Stimulated activated CD8-positive, alpha-beta memory T cell treated with anti-CD3 and anti-CD28 coated beads, Interleukin-7, amount 100 ng/mL, for 24 hours (primary cell): ENCODE measurements at places on chromosomes 1 and 21.

- no peak for DNase-seq
These were observed 43.0 kb downstream of the MATN1 start for GRCh38 chr1:30680429-30680828.

DNA sequence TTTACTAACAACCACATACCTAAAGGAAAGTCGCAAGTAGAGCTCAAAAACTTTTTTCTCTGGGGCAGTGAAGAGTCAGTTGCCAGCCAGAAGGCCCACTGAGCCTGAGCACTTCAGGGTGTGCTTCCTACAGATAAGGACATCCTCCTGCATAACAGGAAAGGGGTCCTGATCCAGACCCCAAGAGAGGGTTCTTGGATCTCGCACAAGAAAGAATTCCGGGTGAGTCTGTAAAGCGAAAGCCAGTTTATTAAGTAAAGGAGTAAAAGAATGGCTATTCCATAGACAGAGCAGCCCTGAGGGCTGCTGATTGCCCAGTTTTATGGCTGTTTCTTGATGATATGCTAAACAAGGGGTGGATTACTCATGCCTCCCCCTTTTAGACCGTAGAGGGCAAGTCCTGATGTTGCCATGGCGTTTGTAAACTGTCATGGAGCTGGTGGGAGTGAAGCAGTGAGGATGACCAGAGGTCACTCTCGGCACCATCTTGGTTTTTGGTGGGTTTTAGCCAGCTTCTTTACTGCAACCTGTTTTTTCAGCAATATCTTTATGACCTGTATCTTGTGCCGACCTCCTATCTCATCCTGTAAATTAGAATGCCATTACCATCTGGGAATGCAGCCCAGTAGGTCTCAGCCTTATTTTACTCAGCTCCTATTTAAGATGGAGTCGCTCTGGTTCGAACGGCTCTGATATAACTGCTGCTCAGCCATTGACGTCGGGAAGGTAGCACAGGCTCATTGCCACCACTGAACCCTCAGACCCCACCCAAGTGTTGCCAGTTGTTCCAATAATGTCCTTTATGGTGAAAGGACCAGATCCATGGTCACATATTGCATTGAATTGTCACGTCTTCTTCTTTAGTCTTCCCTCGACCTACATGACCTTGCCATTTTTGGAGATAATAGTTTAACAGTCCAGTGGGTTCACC lies 96.6 kb upstream of the ERRFI1 start:
- DNase-seq: no peak

GRCh38 chr1:207933205-207933800 lies 22.4 kb upstream of the CD34 start:
- DNase-seq: no peak

DNA sequence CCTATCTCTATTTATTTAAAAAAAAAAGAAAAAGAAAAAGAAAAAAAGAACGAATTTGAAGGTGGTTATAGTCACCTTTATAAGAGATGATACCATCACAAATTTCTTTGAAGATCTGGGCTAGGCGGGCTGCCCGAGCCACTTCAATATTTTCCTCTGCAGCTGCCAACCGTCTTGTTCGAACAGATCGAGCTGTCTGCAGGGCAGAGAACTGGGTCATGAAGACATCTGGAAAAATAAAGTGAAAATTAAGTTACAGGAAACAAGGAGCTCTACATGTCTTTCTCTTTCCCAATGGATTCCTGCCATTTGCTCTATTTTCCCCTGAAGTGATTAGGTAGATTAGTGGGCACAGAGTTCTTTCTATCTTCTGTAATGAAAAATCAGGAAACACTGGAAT lies 31.9 kb downstream of the RUSC1 start:
- no peak for DNase-seq

- DNase-seq: no peak
These were observed 43.4 kb downstream of the WDR64 start for GRCh38 chr1:241695246-241696171.

DNA sequence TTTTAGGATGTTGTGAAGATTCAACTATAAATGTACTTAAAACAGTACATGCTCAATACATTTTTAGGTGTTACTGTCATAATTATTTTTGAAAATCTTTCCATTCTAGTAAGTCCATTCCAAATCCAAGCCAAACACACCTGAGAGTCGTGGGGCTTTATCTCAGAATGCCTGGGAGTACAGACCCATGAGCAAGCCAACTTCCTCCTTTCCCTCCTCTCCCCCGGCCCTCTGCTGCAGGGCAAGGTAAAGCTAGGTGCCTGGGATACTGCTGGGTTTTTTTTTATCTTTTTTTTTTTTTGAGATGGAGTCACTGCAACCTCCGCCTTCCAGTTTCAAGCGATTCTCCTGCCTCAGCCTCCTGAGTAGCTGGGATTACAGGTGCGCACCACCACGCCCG lies 16.5 kb downstream of the TMEM51 start:
- no peak for DNase-seq

- no peak for DNase-seq
These were observed 59.6 kb downstream of the RPS6KC1 start for GRCh38 chr1:213110349-213111300.

DNA sequence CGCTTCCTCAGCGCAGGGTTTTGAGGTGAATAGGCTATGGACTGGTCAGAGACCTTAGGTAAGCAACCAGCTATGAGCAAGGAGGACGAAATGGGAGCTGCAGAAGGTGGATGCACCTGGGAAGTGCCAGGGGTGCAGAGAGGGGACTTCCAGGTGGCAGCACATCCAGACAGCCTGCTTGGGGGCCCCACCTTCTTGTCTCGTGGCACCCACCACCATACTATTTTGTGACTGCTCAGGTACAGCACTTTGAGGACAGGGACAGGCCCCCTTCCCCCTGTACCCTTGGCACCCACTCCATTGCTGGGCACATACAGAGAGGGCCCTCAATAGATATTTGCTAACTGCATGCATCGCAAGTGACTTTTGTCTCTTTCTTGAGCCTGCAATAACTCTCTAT lies 777 bp upstream of the KISS1 start:
- no peak for DNase-seq

DNA sequence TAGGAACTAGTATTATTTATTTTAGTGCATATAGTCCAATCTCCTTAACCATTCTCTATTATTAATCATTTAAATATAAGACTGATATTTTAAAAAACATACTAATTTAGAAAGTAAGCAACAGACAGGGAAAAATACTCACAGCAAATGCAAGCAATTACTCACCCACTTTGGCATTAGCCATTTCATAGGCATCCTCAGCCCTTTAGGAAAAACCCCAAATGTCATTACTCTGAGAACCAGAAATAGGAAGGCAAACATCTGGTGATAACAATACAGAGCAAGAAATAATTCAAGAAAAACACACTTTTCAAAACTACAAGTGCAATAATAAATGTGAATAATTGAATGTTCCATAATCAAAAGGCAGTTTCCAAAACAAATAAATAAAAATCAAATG lies 545.1 kb downstream of the PLPP3 start:
- no peak for DNase-seq

- no peak for DNase-seq
These were observed 2085.0 kb downstream of the NCAM2 start for GRCh38 chr21:23083242-23083641.

DNA sequence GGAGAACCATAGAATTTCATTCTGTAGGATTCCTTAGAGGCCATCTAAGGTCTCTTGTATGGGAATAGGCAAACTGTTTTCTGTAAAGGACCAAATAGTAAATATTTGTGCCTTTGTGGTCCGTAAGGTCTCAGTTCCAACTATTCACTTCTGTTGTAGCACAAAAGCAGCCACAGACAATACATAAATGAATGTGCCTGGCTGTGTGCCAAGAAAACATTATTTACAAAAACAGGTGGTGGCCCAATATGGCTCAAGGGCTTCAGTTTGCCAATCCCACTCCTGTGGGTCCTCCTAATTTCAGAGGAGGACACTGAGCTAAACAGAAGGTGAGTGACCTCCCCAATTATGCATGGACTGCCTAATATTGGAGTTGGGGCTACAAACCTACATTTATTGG lies 67.6 kb upstream of the EDEM3 start:
- no peak for DNase-seq

- DNase-seq: no peak
These were observed 61.3 kb downstream of the GRIK3 start for GRCh38 chr1:36973056-36973455.

- no peak for DNase-seq
These were observed 102.5 kb downstream of the GPR52 start for GRCh38 chr1:174550296-174550695.

DNA sequence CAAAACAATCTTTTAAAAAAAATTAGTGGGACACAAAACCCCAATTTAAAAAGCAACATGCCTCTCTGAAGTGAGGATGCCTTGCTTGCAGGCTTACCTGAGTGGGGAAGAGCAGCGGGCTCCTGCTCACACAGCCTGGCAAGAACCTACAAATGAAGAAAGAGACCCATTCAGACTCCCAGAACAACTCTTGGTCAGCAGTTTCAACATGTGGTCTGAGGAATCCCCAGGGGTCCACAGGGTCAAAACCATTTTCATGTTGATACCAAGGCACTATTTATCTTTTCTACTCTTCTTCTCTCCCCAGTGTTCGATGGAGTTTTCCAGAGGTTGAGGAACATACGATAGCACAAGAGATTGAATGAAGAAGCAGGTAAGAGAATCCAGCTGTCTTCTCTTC lies 55.9 kb downstream of the SIPA1L2 start:
- DNase-seq: no peak

- DNase-seq: no peak
These were observed 1.3 kb downstream of the ADAMTS1 start for GRCh38 chr21:26843933-26844257.

GRCh38 chr21:27734146-27734545 lies 767.3 kb upstream of the ADAMTS5 start:
- DNase-seq: no peak

GRCh38 chr1:61742620-61743430 lies 545 bp downstream of the PATJ start:
- DNase-seq: no peak

DNA sequence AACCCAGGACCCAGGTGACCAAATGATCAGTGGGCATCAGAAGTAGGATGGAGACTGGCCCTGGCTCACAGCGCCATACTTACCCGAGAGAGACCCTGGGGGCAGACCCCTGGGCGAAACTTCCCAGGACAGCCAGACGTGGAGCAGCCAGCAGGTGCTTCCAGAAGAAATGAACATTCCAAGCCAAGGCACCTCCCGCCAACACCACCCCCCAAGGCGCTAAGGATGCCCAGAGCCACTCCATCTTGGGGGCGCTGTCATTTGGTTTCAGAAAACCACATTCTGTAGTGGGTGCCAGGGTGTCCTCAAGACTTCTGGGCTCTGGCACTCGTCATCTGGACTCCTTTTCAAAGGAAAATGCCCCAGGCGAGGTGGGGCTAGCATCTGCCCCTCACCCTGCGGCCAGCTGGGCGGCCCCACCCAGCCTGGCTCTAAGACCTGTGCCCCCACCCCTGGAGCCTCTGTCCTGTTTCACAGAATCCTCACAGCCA lies 98.8 kb downstream of the RIPK4 start:
- DNase-seq: no peak

- DNase-seq: no peak
These were observed 37.9 kb downstream of the PPP2R5A start for GRCh38 chr1:212323066-212323465.

GRCh38 chr21:37219761-37220432 lies 47.2 kb downstream of the VPS26C start:
- DNase-seq: peak; percentile 1

DNA sequence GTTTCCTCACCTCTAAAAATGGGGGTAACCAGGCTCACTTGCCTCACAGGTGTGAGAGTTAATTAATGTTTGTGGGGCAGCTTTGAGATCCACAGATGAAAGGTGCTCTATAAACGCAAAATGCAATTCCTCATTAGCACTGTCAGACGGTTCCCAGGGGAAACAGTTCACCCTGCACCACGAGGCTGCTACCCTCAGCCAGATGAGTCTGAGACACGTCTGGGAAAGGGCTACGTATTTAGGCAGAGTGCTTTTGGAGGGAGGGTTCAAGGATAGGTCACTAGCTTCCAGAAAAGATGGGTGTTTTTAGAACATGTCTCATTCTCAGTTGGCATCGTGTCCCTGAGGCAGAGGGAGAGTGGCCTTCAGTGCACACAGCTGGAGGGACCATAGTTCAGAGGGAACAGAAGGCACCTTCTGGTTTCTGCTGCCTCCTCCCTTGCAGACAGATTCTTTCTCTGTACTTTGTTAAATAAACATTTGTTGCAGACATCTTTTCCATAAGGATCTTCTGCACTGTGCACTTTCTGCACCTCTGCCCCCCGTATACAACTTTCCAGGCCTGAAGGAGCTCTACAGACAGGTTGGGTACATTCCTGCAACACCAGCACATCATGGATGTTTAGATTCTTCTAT lies 139.9 kb downstream of the CLIC6 start:
- no peak for DNase-seq

- DNase-seq: no peak
These were observed 2.8 kb downstream of the NRIP1 start for GRCh38 chr21:15061747-15062605.

GRCh38 chr21:46385846-46386733 lies 62.1 kb downstream of the PCNT start:
- no peak for DNase-seq

- DNase-seq: no peak
These were observed 37.0 kb upstream of the CCSAP start for GRCh38 chr1:229379846-229380245.

DNA sequence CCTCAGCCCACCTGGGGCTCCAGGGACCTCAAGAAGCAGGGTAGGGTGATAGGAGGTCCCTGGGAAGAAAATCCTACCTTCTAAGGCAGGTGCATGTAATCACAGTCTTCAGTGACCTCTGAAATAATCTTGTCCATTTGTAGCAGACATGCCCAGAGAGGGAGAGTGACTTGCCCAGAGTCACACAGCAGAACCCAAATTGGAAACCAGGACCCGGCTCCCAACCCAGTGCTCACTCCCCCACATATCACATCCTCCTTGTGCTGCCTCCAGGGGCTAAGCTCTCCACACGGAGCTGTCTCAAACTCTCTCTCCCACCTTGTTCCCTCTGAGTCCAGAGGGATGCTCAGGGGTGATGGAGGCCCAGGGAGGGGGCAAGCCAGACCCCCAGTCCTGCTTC lies 72.5 kb downstream of the RAP1GAP start:
- no peak for DNase-seq

DNA sequence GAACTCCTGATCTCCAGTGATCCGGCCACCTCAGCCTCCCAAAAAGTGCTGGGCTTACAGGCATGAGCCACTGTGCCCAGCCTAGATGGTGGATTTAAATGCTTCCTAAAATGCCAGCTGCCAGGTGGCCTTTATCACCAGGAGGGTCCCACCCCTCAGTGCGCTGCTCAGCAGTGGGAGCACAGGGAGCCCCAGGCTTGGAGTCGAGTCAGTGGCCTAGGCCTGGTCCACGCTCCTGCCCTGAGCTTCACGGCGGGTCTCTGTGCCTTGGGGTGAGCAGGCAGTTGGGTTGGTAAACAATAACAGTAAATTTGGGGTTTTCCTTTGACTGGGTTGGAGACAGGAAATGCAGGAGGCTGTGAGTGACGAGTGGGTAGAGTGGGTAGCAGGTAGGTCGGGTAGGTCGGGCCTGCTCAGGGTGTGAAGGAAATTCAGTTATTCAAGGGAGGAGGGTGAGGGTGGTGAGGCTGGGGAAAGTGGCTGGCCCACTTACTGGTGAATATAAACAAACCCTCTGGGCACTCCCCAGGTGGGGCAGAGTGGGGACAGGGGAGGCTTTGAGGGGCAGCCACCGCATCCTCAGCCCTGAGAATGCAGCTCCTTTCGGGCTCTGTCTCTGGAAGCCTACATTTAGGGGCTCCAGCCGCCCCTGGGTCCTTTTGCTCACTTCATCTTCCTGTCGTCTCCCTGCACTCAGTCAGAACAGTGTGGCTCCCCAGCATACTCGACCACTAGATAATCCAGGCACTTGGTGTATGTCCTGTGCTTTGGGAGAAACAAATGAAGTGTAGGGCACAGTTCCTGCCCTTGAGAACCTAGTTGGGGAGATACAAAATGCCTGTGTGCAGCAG lies 33.5 kb upstream of the IL19 start:
- DNase-seq: no peak

GRCh38 chr21:35686156-35686555 lies 374.2 kb downstream of the SETD4 start:
- DNase-seq: no peak
